ENCODE measurements at places on chromosomes 7 and 10. TPM values are rescaled to one million over a fixed set of nuclear protein-coding genes. Genes with fewer than 3 reads are reported as not detected.

The AKR1C8 gene
- total RNA-seq = not detected

The NET1 gene
- 47.5 TPM for total RNA-seq

DNA sequence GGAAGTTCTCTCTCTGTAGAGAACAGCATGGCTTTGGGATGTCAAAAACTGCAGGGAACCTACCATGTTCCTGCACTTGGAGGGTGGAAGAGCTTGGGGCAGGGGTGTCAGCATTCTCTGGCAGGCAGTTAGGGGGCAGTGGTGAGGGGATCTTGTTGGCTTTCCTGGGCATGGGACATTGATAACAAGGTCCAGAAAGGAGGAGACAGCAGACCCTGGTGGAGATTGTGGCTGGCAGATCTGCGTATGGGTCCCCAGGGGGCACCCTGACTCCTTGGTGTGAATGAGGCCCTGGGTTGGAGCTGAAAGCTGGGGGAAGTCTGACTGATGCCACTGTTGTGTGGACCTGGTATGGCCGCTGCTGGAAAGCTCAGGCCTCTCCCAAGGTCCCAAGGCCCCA, 22.9 kb upstream of the CAMK2B start:
- H3K36me3 ChIP-seq = peaks cover 2% of the 10 kb centered on the region
- no peak overlapping the region for H3K4me3 ChIP-seq

- H3K27ac ChIP-seq = peak within 1 kb of the TSS; percentile 86
- H3K27me3 ChIP-seq = no peaks in the 10 kb centered on the region
- peak within 1 kb of the TSS; percentile 94 for H3K4me3 ChIP-seq
- peaks cover 46% of the 10 kb centered on the region for H3K4me1 ChIP-seq
- no peaks in the 10 kb centered on the region for H3K36me3 ChIP-seq
Measured at GRCh38 chr7:151083071-151083823, at the start of gene TMUB1. TSS of gene TMUB1 (minus strand) at chr7:151083493. CDS start at chr7:151082563, 930 bp downstream.

- H3K27ac ChIP-seq = no peak overlapping the region
- H3K36me3 ChIP-seq = peaks cover 2% of the 10 kb centered on the region
- H3K4me1 ChIP-seq = peaks cover 38% of the 10 kb centered on the region
- DNase-seq = no peak
- H3K4me3 ChIP-seq = no peak overlapping the region
- no peaks in the 10 kb centered on the region for H3K27me3 ChIP-seq
Measured at GRCh38 chr7:41107938-41108448, 594.9 kb downstream of the INHBA start.

The HOXA11 gene
- total RNA-seq = not detected

DNA sequence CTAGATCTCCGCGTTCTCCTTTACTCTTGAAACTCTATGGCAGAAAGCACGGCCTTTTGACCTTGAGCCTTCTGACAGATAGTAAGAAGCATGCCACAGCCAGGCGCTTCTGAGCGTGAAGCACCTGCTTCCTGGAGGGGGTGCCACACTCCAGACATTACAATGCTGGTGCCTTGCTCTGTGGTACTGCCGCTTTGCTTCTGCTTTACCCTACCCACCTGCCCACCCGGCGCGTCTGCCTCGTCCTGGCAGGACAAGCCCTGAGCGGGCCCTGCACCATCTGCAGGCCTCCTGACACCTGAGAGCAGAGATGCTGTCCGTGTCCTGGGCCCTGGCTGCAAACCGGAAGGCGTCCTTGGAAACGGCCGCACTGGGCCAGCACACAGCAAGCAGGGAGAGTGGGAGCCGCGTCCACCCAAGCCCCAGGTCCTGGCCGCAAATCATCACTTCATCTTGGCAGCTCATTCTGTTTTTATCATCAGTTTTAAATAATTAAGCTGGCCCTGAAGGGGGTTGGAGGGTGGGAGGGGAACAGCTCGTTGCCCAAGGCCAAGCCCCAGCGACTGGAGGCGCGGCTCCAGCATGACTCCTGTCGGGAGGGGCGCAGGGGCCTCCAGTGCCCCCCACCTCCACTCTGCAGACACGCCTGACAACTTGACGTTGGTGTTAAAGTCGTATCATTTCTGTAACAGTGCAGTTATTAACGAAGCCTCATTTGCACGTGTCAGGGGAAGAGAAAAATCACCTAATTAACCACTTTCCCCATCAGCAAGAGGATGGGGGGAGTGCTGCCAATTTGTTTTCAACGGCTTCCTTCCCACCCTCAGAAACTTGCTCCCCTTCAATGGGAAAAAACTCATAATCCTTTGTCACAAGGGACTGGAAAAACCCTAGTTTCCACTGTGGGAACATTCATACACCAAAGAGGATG, 132.2 kb downstream of the MAD1L1 start:
- peaks cover 6% of the 10 kb centered on the region for H3K36me3 ChIP-seq
- no peak overlapping the region for H3K4me3 ChIP-seq
- no peak overlapping the region for H3K27ac ChIP-seq
- DNase-seq = no peak
- peaks cover 26% of the 10 kb centered on the region for H3K4me1 ChIP-seq
- no peaks in the 10 kb centered on the region for H3K27me3 ChIP-seq

GRCh38 chr7:68125168-68125567, 1128.5 kb downstream of the TYW1 start:
- no peaks in the 10 kb centered on the region for H3K4me1 ChIP-seq
- DNase-seq = no peak
- no peaks in the 10 kb centered on the region for H3K36me3 ChIP-seq
- peaks cover 27% of the 10 kb centered on the region for H3K27me3 ChIP-seq
- no peak overlapping the region for H3K4me3 ChIP-seq

- H3K4me1 ChIP-seq = peaks cover 11% of the 10 kb centered on the region
- H3K4me3 ChIP-seq = peak overlapping the region; percentile 88
- H3K27me3 ChIP-seq = peaks cover 9% of the 10 kb centered on the region
- peak overlapping the region; percentile 69 for H3K27ac ChIP-seq
Measured at GRCh38 chr7:151875942-151876898, 695 bp downstream of the PRKAG2 start.

DNA sequence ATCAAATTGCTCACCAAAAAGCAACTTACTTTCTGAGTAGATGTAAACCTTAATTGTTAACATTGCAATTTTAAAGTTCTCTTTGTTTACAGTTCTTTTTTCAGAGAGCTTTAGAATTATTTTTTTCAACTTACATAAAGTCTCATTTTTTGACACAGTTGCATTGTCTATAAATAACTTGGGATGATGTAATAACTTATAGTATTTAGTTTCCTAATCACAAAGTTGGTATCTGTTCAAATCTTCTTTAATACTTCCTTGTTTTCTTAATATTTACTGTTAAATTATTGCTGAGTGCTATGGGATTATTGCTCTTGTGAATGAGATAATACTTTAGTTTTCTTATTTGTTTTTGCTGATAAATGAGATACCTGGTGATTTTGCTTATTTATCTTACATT, 18.9 kb upstream of the SUV39H2 start:
- H3K27ac ChIP-seq = no peak overlapping the region
- H3K27me3 ChIP-seq = no peaks in the 10 kb centered on the region

DNA sequence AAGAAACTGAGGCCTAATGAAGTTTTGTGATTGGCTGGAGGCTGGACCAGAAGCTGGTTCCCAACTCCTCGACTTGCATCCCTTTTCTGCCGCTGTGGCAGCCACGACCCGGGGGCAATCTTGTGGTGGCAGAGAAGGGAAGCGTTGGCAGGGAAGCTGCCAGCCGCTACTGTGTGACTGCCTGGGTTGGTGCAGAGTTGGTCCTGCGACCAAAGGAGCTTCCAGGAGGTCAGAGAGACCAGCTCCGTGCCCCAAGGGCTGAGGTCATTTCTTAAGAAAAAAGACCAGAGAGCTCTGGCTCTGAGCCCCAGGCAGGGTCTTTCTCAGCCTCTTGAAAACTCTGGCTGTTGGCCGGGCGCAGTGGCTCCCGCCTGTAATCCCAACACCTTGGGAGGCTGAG, 47.2 kb downstream of the PRF1 start:
- H3K27me3 ChIP-seq = no peaks in the 10 kb centered on the region
- H3K4me3 ChIP-seq = no peak overlapping the region
- peaks cover 46% of the 10 kb centered on the region for H3K4me1 ChIP-seq
- H3K36me3 ChIP-seq = no peaks in the 10 kb centered on the region
- no peak overlapping the region for H3K27ac ChIP-seq

- no peak for DNase-seq
- no peak overlapping the region for H3K27ac ChIP-seq
- H3K4me1 ChIP-seq = no peaks in the 10 kb centered on the region
Measured at GRCh38 chr7:8115547-8116402, 146.2 kb downstream of the ICA1 start.

DNA sequence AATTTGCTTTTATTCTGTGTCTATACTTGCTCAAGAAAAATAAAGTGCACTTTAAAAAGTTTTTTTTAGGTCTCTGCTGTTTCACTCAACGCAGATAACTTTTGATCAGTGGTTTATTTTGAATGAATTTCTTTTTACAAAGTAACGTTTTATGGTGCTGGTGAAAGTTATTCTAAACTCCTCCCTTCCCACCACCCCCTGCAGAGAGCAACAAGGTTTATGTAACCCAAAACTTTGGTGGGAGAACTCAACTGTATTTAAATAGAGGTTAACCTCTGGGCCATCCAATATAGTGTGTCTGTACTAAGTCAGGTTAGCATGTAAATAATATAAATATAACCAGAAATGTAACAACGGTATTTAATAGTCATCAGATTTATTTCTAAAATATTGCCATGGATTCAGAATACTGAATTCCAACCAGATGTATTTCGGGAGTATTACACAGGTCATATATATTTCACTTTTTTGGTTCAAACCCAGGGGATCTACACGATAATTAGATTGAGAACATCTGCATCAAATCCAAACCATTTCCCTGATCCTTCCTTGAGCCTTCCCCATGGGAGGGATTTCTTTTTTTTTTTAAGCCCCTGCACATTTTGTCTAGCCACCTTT, 3.9 kb upstream of the CUX1 start:
- H3K27me3 ChIP-seq = peaks cover 3% of the 10 kb centered on the region
- no peak overlapping the region for H3K27ac ChIP-seq
- peak overlapping the region; percentile 81 for H3K4me3 ChIP-seq
- peaks cover 25% of the 10 kb centered on the region for H3K4me1 ChIP-seq

- peaks cover 18% of the 10 kb centered on the region for H3K4me1 ChIP-seq
- H3K27ac ChIP-seq = peak overlapping the region; percentile 90
- H3K27me3 ChIP-seq = peaks cover 4% of the 10 kb centered on the region
- no peaks in the 10 kb centered on the region for H3K36me3 ChIP-seq
Measured at GRCh38 chr10:75283078-75283670, 47.4 kb upstream of the COMTD1 start.

The COL28A1 gene
- 0.25 TPM for total RNA-seq

DNA sequence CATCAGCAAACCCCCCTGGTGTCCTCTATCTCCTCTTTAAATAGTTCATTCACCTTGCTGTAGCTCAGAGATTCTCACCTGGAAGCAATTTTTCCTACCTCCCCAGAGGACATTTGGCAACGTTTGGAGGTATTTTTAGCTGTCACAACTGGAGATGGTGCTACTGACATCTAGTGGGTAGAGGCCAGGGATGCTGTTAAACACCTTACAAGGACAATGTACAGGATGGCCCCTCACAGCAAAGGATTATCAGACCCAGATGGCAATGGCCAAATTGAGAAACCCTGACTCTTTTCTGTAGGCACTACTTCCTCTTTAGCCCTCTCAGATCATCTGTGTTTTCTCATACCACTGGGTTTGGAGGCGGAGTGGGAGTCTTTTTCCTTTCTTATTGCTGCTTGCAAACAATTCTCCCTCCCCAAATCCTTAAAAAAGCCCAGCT, 13.2 kb upstream of the TRA2A start:
- peaks cover 2% of the 10 kb centered on the region for H3K27me3 ChIP-seq
- no peaks in the 10 kb centered on the region for H3K36me3 ChIP-seq
- no peak for DNase-seq

GRCh38 chr7:1459920-1460820, 900 bp upstream of the MICALL2 start:
- peaks cover 54% of the 10 kb centered on the region for H3K4me1 ChIP-seq
- DNase-seq = no peak
- no peaks in the 10 kb centered on the region for H3K36me3 ChIP-seq
- H3K27me3 ChIP-seq = no peaks in the 10 kb centered on the region
- H3K4me3 ChIP-seq = peak overlapping the region; percentile 70

The DNAJB9 gene
- total RNA-seq = 29.2 TPM

All from chondrocyte (in vitro differentiated cells).